Foreskin keratinocyte (primary cell): ENCODE measurements at places on chromosomes 1 and 21.

DNA sequence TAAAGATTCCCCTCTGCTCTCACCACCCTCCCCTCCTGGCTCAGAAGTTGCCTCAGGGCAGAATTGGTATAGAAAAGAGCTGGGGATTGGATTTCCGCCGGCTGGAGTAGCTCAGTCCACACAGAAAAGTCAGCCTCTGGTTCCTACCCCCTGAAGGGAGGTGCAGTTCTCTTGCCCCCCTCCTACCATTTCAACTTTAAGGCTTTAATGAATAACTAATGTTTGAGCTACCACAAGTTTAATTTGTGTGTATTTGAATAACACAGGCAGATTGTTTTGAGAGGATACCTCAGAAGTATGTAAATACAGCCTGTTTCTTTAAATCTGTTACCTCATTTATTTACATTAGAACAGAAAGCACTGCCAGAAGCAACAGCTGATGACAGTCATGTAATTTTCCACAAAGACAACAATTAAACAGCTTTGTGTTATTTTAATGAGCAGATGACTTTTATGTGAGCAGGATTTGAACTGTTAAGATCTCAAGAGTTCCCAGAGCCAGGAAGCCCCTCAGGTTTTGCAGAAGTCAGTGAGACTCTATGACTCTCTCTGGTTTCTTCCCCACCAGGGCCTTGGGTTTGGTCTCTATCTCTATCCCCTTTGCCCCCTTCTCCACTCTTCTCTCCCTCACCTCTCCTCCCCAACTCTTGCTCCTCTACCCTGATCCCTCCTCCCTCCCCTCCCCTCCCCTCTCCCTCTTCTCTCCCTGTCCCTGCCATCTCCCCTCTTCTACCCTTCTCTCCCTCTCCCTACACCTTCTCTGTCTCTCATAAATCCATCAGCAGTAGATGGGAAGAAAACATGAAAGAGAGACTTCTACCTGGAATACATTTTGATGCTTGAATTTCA lies 26.3 kb downstream of the DUSP10 start:
- no peak for DNase-seq

DNA sequence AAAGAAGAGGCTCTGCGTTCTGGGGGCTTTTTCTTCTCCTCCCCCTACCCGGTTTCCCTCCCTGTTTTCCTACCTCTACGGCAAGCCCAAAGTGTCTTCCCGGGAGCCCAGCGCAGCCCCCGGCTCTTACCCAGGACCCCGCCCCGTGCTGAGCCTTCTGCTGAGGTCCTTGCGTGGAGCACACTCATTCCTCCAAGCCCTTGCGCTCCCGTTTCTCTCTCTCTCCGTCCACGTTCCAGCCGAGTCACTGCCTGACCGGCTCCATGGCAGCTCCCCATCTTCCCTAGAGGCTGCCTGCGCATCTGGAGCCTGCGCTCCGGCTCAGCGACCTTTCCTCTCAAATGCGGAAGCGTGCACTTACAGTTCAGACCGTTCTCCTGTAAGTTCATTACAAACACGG lies 24.9 kb upstream of the PDXK start:
- no peak for DNase-seq

- no peak for DNase-seq
Measured at GRCh38 chr1:153344718-153345025, 4.0 kb downstream of the PGLYRP4 start.

GRCh38 chr1:212797681-212798080 lies 6.0 kb downstream of the TATDN3 start:
- DNase-seq: no peak

- DNase-seq: peak; percentile 93
Measured at GRCh38 chr21:38460171-38460742, 38.0 kb downstream of the ERG start.

GRCh38 chr1:27966402-27967105 lies 6.8 kb downstream of the XKR8 start:
- no peak for DNase-seq

GRCh38 chr1:13819642-13820041 lies 119.7 kb downstream of the PRDM2 start:
- peak; percentile 59 for DNase-seq

- DNase-seq: peak; percentile 66
Measured at GRCh38 chr1:145751491-145752037, 32.3 kb downstream of the CD160 start.

DNA sequence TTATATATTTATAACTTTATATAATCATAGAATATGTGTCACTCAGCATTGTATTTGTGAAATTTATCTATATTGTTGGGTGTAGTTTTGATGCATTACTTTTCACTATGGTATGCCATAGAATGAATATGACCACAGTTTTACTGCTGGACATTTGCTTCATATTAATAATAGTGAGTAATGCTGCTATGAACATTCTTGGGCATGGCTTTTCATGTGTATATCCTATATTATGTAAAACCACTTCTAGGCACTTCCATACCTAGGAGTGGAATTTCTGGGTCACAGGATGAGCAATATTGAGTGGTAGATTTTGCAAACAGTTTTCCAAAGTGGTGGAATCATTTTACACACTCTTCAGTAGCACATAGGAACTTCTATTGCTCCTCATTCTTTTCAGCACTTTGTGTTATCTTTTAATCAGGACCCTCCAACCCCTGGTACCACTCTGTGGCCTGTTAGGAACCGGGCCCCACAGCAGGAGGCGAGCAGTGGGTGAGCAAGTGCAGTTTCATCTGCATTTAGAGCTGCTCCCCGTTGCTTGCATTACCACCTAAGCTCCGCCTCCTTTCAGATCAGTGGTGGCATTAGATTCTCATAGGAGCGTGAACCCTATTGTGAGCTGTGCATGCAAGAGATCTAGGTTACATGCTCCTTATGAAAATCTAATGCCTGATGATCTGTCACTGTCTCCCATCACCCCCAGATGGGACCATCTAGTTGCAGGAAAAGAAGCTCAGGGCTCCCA lies 56.0 kb upstream of the CNIH3 start:
- DNase-seq: peak; percentile 84

DNA sequence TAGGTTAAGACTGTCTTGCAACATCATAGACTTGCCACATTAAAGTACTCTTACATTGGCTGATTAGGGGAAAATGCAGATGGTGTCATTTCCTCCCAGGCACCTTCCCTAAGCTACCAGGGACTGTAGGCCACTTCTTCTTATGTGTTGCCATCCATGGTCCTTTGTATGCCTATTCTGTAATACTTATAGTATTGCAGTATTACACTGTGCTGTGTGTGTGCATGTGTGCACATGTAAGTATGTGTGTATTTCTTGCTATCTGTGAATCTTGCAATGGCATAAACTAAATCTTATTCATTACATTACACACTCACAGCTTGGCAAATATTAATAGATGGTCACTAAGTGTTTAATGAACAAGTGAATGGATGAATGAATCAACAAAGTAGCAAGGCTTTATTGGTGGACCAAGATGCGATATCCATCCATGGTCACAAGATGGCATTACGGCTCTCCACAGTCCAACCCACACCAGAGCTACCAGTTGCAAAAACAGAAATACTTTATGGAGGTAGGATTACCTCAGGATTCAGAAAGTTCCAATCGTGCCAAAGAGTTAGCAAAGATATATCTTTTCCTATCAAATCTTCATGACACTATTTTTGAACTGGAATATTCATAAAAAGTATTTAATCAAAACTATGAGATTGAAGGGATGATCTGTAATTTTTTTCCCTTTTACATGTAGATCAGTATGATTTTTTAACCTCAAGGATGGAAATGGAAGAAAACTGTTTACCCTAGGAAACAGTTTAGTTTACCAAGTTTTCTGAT lies 160.2 kb downstream of the DENND1B start:
- DNase-seq: peak; percentile 11

DNA sequence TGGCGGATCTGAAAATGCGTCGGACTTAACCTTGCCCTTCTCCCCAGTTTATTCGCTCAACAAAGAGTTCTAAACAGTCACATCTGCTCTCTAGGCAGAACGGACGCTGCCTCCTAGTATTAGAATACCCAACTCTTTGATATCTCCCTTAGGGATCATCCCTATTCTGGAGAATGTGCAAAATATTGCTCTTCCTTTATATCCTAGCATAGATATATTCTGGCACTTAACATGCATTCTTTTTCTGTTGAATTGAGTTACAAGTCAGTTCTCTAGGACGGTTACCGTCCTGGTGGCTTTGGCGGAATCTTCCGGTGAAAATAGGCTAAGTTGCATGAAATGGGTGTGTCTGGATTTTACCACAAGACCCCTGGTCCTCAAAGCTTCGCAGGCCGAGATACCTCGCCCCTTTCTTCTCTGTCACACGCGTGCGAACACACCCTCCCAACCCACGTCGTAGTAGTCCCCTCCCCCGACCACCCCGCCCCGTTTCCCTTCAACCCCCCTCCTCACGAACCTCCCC lies 501 bp upstream of the DNAJC6 start:
- DNase-seq: no peak

DNA sequence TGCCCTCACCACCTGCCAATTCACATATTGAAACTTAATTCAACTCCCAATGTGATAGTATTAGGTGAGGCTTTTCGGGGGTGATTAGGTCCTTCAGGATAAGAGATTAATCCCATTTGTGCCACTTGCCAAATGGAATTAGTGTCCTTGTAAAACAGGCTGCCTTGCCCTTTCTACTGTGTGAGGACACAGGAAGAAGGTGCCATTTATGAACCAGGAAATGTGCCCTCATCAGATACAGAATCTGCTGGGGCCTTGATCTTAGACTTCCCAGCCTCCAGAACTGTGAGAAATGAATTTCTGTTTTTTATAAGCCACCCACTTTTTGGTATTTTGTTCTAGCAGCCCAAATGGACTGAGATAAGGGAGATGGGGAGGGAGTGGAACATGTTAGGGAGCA lies 39.1 kb upstream of the AGL start:
- no peak for DNase-seq

DNA sequence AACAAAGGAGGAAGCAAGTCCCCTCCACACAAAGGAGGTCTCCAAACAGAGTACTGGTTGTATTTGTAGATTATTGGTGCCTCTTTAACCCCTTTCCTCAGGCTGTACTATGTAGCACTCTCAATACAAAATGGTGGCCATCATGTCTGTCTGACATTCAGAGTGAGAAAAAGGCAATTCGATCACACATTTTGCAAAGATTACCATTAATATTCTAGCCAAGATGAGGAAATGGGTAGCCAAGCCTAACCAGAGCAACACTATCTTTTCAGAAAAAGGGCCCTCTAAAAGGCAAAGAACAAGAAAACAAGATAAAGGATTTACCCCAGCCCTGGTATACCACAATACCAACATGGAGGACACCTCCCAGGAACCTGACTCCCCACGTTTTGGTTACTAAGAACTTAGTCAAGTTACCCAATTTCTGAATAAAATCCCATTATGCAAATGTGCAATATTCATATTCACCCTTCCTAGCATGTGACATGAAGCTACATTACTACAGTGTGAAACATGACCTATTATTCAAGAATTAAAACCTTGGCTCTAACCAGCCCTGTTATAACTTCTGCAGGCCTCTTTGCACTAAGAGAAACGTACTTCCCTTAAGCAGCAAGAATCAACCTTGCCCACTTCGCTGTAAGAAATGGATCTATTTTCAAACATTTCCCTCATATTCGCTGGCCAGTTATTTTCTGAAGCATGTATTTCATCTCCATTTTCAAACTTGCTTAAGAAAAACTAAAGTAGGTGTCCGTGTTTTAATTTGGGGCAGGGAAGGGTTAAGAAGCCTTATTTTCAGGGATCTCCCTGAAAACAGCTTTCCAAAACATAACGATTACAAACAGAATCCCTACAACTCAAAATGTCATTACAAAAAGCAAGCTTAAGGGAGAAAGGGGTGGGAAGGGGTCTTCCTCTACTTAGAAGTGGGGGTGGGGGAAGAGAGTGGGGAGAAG lies 2.1 kb downstream of the KDM5B start:
- DNase-seq: no peak

GRCh38 chr1:170590921-170591705 lies 59.1 kb downstream of the GORAB start:
- no peak for DNase-seq

GRCh38 chr1:46284597-46285564 lies 18.5 kb downstream of the LRRC41 start:
- DNase-seq: no peak

DNA sequence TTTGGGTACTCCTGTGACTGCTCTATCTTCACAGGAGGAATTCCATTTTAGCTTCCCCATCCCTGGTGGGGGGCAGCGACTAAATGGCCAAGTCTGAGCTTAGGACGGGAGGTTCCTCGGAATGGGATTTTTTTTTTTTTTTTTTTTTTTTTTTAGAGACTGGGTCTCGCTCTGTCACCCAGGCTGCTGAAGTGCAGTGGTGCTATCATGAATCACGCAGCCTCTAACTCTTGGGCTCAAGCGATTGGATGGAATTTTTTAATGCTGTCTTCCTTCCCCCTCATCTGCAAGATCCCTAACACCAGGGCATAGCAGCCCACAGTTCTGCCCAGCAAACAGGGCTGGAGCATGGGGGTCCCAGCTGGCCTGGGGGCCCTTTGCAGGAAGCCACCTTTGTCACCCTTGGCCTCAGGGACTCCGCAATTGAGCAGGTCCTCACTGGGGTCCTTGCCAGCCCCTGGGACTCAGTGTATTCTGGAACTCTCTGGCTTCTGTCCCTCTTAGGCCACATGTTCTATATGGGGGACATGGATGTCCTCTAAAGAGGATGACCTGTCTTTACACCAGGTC lies 13.1 kb upstream of the EDN2 start:
- DNase-seq: no peak

GRCh38 chr1:91091812-91092211 lies 70.0 kb upstream of the ZNF644 start:
- no peak for DNase-seq

GRCh38 chr21:40844935-40845334 lies 2.0 kb downstream of the DSCAM start:
- peak; percentile 88 for DNase-seq
